Stimulated activated CD4-positive, alpha-beta T cell treated with anti-CD3 and anti-CD28 coated beads, Interleukin-12 subunit alpha, Interleukin-12 subunit beta, amount 100 ng/mL, for 48 hours (primary cell): ENCODE measurements at places on chromosomes 12 and 14.

DNA sequence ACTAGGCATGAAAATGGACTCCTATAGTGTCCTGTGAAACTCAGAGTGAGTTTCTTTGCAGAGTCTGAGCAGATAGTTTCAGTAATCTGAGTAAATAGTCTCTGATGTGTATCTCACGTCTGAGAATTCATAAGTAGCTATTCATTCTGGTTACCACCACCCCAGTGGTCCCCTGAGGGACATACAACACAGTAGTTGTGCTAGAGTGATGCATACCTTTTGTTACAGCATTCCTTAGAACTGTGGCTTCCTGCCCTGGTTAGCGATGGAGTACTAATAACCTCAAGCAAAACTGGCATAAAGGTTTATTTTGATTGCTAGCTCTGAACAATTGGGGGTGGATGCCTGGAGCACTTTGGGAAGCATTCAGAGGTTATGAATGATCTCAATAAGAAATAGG, 114.7 kb downstream of the DAAM1 start:
- DNase-seq: no peak

- DNase-seq: no peak
Observed at GRCh38 chr12:10065241-10065640, 33.5 kb downstream of the CLEC1A start.

DNA sequence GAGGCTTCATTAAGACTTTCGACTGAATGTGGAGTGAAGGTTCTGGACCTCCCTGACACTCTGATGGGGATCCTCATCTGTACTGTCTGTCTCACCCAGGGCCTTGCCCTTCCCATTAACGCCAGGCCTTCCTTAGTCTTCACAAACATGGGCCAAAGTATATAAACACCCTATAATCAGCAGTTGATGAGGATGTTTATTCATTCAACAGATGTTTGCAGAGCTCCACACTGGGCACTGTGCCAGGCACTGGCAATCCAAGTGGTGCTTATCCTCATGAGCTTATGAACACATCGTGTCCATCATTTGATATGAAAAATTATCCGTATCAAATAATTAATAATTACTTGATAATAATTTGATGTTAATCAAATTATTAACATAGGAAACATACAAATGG, 454.4 kb downstream of the FUT8 start:
- no peak for DNase-seq

- no peak for DNase-seq
Observed at GRCh38 chr12:75996861-75997447, 34.6 kb downstream of the PHLDA1 start.

DNA sequence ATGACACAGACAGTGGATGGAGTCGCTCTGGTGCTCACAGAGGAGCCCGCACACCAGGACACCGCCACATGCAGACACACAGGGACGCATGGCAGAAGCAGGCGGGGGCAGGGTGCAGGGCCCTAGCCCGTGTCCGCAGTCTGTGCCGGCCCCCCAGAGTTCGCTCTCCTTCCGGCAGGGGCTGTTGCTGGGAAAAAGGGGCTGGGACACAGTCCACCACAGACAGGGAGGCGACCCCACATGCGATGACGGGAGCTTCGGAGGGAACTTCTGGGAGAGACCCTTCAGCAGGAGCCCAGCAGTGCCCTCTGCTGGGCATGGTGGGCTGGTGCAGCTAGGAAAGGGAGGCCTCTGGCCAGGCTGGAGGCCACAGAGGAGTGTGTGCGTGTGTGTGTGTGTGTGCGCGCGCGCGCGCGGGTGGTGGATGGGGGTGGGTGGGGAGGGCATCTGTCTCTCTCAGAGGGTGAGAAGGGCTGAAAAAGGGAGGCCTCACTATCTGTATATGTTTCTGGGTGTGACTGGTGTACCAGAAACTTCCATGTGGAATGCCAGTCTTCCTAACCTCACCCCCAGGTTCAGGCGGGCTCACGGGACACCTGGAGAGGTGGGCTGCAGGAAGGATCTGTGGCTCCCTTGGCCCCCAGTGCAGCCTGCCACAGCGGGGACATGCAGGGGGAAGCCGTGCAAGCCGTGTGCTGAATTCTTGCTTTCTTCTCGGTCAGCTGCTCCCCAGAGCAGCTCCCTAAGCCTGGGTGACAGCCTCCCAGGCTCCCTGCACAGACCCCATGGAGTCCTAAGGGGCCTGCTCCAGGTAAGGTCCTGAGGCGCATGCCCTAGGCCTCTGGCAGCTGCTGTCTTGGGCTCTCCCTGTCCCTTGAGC, 60.7 kb downstream of the PLEKHG3 start:
- peak; percentile 44 for DNase-seq

DNA sequence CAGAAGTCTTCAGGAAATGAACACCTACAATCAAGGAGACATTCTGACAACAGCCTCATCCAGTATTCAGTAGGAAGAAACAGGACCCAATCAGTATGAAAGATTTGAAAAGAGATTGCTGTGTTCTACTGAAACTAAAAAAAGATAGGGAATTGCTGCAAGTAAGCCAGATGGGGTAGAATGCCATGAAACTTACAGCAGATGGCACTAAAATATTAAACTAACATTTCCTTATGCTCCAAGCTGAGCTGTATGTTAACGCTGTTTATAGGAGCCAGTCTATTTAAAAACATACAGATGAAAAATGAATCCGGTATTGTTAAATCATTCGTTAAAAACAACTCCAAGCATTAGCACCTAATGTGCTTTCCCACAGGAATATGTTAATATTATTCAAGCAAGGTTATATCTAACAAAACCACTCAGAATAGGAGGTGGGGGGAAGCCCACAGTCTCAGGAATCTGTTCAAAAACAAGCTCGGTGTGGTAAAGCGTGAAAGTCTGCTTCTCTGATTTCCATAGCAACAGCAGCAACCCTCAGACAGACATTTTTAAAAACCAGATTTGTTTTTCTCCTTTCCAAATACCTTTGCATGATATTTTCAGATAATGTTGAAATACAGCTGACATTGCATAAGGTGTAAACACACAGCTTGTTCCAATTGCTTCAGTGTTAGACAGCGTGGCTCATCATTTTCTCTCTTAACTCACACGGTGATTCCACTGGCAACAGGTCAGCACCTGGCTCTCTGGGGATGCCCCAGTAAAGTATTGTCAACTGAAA, 131.4 kb upstream of the CCDC175 start:
- DNase-seq: no peak

GRCh38 chr12:117842630-117843029, 126.2 kb downstream of the KSR2 start:
- DNase-seq: no peak

- DNase-seq: no peak
Observed at GRCh38 chr14:50107850-50108249, 8.5 kb downstream of the VCPKMT start.

DNA sequence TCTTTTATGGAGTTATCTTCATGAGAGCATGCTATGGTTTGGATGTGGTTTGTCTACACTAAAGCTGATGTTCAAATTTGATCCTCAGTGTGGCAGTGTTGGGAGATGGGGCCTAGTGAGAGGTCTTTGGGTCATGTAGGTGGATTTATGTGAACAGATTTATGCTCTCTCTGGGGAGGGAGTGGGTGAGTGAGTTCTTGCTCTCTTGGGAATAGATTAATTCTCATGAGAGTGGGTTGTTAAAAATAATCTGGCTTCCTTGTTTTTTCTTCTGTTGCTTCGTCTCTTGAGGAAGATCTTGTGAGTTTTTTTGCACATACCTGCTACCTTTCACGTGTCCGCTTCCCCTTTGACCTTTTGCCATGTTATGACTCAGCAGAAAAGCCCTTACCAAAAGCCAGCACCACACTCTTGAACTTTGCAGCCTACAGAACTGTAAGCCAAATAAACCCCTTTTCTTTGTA, 20.5 kb downstream of the DERA start:
- no peak for DNase-seq

- no peak for DNase-seq
Observed at GRCh38 chr12:96502477-96502876, 13.1 kb downstream of the CFAP54 start.

- DNase-seq: no peak
Observed at GRCh38 chr14:106286697-106287290, 760.4 kb downstream of the TMEM121 start.

DNA sequence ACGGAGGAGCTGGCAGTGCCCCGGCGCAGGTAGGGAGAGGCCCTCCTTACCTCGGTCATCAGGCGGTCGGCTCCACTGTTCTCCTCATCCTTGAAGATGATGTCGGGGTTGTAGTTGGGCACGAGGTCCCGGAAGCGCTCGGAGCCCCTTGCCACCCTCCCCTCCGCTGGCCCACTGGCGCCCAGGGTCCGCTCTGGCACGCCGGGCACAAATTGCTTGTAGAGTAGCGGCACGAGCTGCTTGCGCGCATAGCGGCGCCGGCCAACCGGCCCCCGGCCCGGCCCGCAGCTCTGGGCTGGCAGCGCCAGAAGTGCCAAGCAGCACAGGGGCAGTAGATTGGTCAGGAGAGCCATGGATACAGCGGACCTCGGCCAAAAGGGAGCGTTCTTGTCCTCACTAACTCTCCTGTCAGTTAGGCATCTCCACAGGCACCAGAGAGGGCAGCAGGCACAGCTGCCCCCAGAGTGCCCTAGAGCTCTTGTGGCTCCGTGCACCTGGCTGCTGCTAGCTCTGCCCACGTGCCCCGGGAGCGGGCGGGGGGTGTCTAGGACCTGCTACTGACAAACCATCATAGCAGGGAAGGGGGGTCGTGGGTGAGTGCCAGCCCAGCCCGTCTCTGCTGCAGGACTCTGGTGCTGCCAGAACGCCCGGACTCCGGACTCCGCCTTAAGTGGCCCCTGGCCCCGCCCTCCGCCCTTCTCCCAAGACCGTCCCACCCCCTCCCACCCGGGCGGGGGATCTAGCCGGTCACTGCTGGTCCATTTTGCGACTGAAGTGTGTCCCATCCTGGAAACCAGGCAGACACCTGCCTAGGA, at the start of gene DHH:
Gene DHH, minus strand, starts transcription at position 642 of the 815 bp plus-strand sequence. Its CDS starts 289 bp downstream, at position 353.
- DNase-seq: no peak

DNA sequence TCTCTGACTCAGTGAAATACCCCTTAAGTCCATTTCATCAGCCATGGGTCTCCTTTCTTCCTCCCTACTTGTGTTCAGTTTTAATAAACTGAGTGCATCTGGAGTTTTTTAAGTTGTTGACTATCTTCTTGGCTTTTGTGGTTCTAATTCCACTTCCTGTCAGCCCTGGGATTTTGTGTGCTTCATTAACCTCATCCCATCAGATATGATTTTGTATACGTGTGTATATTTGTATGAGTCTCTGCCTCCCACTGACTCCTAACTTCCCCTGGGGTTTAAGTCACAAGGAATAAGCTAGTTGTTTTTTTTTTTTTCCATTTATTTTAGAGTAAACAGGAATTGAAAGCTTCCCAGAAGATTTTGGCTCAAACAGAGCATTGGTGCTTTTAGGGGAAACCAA, 62.7 kb downstream of the TTLL5 start:
- DNase-seq: no peak

GRCh38 chr12:10215436-10215835, 2.8 kb downstream of the GABARAPL1 start:
- DNase-seq: no peak

- no peak for DNase-seq
Observed at GRCh38 chr14:34087571-34087970, 136.7 kb upstream of the EGLN3 start.

GRCh38 chr12:10027721-10028120, 2.8 kb upstream of the CLEC9A start:
- DNase-seq: no peak

DNA sequence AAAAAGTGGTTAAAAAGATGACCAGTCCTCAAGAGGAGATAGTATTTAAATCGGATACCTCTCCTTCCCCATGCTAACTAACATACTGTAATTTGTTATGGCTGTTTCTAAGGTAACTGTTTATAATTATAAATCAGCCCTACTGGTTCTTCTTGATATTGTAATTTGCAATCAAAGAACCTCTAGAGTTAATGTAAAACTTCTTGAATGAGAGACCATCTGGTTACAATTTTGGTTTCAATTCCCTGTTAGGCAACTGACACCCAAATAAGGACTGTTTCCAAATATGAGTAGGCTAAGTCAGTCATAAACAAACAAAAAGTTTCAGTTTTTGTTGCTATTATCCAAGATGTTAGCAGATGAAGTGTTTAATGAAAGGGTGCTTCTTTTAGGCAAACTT, 120.2 kb upstream of the DNM1L start:
- no peak for DNase-seq

GRCh38 chr14:71060825-71061455, 153.7 kb downstream of the PCNX1 start:
- DNase-seq: no peak

DNA sequence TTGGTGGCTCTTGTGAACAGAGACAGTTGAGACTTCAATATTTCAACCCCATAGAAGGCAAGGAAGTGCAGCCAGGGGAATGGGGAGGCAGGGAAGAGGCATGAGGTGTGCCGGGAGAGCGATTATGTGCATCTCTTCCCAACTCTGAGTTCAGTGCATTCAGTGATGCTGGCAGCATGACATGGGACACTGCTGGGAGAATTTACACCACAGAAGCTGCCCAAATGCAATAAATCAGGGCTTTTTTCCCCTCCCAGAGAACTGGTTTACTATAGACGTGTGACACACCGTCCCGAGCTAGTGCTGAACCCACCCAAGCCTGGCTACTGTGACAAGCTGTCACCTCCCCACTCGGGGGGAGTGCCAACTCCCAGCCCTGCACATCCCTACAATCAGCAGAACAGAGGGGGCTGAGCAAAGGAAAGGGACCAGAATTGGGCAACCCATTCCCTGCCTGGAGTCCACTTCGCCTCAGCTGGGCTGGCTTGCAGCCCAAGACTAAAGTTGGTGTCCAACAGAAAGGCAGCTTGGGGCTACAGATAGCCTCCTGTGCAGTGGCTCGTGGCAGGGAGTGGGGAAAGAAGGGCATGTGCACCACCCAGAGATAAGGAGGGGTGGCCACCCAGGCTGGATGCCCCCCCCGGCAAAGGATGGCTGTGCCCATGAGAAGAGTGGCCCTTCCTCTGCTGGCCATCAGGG, 16.7 kb downstream of the AHSA1 start:
- DNase-seq: no peak

GRCh38 chr12:65106948-65107347, 14.2 kb downstream of the WIF1 start:
- no peak for DNase-seq

DNA sequence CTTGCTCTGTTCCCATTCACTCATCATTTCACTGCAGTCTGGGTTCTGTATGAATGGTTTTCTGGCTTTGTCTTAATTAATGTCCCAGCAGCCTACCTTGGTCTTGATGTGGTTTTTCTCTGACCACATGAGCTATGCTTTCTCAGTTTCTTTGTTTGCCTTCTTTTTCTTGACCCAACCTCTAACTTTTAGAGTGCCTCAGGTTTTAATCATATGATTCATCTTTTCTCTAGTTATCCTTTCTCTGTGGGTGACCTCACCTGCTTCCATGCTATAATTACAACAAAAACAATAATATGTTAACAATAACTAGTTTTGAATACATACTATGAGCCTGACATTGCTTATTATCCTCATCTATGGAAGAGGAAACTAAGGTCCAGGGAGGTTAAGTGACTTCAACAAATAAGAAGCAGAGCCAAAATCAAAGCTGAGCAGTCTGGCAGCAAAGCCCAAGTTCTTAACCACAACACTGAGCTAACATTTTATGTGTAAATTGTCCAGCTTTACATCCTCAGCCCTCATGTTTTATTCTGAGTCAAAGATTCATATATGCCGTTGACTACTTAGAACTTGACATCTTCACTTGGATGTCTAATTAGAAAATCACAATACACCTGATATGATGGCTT, 4.7 kb upstream of the EPYC start:
- DNase-seq: no peak

GRCh38 chr12:66449531-66449930, 147.2 kb downstream of the HELB start:
- DNase-seq: no peak

GRCh38 chr14:32697704-32698103, 241.0 kb upstream of the NPAS3 start:
- DNase-seq: no peak
